Left ventricle myocardium inferior (tissue), 1 donor: ENCODE measurements at places on chromosomes 4 and X.

DNA sequence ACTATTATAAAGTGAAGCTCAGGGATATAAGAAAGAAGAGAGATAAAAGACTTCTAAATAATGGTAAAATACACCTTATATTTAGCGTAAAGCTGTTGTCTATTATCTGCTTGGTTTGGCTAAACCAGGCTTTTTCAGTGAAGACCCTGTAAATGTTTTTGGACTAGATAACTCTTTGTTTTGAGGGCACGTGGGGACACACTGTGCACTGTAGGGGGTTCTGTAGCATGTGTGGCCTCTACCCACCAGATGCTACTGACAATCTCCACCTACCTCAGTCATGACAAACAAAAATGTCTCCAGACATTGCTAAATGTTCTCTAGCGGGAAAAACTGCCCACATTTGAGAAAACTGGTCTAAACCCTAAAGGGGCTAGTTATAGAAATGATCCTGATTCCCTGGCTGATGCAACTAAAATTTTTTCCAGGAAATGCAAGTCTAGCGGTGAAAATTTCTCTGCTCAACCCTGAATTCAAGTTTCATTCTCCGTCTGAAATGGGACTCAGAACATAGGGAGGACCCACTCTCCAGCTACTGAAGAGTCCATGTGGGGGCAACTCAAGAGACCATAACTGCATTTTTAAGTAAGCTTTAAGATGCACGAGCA, 355.2 kb upstream of the RASGEF1B start:
- peaks cover 8% of the 10 kb centered on the region for H3K4me1 ChIP-seq
- H3K27ac ChIP-seq = no peak overlapping the region
- no peak overlapping the region for H3K4me3 ChIP-seq
- no peaks in the 10 kb centered on the region for H3K27me3 ChIP-seq
- DNase-seq = no peak

DNA sequence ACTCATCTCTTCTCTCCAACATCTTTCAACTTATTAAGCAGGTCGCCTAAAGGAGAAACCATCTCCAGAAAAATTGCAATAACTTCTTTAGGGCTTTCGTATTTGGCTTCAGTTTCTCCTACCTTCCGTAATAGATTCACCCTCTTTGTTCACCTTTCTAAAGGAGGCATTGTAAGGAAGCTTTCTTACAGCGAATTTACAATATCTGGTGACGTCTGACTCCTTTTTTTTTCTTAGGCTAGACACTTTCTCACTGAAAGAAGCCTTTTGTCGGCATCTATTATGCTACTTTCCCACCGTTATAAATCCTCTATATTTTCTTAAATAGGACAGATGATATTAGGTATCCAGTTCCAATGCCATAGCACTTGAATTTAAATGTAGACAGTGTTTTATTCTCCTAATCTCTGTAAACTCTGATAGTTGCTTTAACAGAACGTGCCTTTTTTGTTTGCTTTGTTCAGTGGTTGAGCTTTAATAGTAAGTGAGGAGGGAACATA, 302.4 kb downstream of the IL1RAPL1 start:
- H3K4me1 ChIP-seq = no peaks in the 10 kb centered on the region
- no peaks in the 10 kb centered on the region for H3K36me3 ChIP-seq
- H3K27ac ChIP-seq = no peak overlapping the region
- no peaks in the 10 kb centered on the region for H3K27me3 ChIP-seq

- H3K4me3 ChIP-seq = no peak overlapping the region
- no peak for DNase-seq
- H3K36me3 ChIP-seq = no peaks in the 10 kb centered on the region
- no peaks in the 10 kb centered on the region for H3K27me3 ChIP-seq
These were observed 81.8 kb downstream of the TEX11 start for GRCh38 chrX:70826715-70827114.

DNA sequence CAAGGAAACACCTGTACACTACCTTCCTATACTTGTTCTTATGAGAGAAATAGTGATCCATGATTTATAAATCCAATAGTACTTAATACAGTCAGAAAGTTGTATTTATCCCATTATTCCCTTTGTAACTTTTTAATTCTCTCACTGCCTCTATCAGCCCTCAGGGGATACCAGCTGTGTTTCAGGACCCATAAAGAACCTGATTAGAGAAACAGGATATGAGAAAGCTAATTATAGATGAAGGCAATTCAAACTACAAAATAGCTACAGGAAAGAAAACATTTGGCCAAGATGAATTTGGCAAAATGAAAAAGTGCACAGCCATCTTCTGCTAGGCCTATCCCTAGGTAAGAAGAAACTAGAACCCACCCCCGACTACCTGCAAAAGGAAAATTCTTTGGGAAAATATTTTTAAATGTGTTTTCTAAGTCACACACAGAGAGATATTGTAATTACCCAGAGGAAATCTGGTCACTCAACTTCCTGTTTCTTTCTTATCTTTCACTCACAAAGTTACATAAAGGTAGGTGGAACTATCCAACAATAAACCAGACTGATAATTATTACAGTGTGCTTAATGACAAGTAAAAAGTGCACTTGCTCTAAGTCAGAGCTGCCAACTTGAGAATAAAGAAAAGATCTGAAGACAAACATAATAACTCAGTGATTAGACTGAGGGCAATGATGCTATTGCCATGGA, 836.5 kb upstream of the HTR2C start:
- no peaks in the 10 kb centered on the region for H3K27me3 ChIP-seq
- DNase-seq = no peak
- no peaks in the 10 kb centered on the region for H3K4me1 ChIP-seq
- H3K36me3 ChIP-seq = no peaks in the 10 kb centered on the region

- no peak overlapping the region for H3K4me3 ChIP-seq
- no peak overlapping the region for H3K27ac ChIP-seq
- no peaks in the 10 kb centered on the region for H3K4me1 ChIP-seq
- H3K36me3 ChIP-seq = no peaks in the 10 kb centered on the region
- DNase-seq = no peak
These were observed 73.9 kb downstream of the VCX3A start for GRCh38 chrX:6460893-6461490.

- H3K36me3 ChIP-seq = no peaks in the 10 kb centered on the region
- H3K4me1 ChIP-seq = no peaks in the 10 kb centered on the region
- H3K4me3 ChIP-seq = no peak overlapping the region
- no peaks in the 10 kb centered on the region for H3K27me3 ChIP-seq
These were observed 23.1 kb upstream of the PWWP3B start for GRCh38 chrX:106144755-106145639.
